ENCODE measurements at places on chromosomes 6 and 20.

- no peak for DNase-seq
Measured at GRCh38 chr6:36772397-36772796, 66.8 kb downstream of the CPNE5 start.

- DNase-seq, result no peak
Measured at GRCh38 chr20:22582386-22582963, 1.9 kb downstream of the FOXA2 start.

- no peak for DNase-seq
Measured at GRCh38 chr6:110781522-110782214, 33.6 kb downstream of the CDK19 start.

- DNase-seq, result no peak
Measured at GRCh38 chr6:125002406-125002741, 40.1 kb downstream of the RNF217 start.

DNA sequence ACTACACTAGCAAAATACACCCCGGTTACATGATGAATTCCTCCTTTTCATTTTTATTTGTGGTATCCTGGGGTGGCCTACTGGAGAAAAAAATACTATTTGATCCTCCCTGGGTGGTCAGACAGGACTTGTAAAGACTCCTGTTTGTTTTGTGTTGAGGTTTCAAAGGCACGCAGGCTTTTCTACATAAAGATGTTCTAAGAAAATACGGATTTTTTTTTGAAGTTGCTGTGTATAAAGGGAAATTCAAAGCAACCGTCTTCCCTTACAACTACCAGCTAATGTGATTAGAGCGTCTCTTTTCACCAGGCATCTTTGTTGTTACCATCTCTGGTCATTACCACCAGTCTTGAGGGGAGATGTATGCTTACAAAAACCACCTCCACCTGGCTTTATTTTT, 187.1 kb downstream of the SOX4 start:
- no peak for DNase-seq

DNA sequence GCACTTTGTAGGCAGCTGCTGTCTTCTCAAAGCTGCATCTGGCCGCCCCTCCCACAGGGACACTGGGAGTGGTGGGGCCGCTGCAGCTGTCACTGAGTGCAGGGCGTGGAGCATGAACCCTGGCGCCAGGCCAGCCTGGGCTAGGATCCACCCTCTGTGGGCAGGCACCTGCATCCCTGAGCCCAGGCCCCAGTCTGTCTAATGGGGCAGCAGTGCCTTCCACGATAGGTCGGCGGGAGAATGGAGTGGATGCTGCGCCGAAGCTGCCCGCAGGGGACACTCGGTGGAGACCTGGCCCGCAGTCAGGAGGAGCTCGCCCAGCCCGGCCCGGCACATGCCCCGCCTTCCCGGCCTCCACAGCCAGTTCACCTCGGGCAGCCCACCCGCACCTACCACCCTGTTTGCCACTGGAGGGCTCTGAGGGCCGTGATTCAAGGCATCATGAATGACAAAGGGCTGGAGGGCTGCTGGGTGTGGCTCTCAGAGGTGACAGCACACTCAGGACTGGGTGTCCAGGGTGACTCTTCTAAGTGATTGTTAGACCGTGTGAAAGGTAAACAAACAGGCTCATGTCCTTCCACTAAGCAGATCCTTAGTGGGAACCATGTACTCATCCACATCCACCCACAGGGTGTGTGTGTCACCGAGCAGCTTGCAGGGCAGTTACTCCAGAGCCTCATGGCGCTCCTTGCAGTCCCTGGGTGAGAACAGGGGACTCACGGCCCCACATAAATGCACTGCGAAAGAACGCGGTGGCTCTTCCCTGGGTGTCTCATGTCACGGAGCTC, 133.9 kb downstream of the AGPAT4 start:
- peak; percentile 26 for DNase-seq

DNA sequence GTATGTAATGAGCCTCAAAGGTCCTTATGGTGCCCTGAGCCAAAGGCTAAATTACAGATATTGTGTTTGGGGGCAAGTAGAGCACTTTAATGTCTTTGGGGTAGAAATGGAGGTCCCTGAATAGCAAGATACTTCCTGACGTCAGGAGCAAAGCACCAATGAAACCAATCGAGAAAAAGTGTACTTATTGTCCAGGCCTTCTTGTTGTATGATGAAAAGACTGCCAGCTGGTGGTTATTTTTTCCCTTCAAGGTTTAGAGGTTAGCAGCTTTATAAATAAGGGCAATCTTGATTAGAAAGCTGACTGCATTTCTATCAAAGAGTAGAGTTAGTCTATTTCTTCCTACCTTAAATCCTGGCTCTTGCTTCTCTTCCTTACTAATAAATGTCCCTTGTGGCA, 76.1 kb upstream of the HSF2 start:
- DNase-seq, result no peak
